OCI-M1 (cell line): ENCODE measurements at places on chromosomes 7 and 10.

DNA sequence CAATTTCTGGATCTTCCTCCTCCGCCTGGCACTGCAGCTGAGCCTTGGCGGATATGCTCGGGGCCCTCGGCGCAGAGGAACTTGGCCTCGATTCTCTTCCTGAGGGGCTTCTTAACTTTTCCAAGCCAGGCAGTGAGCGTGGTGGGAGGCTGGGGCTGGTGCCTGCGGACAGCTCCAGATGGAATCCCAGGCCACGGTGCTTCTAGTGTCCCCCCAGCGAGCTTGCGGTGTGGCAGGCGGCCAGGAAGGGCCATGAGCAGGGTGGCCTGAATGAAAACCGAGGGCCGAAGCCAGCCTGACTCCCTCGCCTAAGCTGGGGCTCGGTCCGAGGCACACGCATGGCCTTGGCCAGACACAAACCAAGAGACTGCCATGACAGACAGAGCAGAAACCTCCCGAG lies 31.3 kb downstream of the RCC1L start:
- DNase-seq = no peak

DNA sequence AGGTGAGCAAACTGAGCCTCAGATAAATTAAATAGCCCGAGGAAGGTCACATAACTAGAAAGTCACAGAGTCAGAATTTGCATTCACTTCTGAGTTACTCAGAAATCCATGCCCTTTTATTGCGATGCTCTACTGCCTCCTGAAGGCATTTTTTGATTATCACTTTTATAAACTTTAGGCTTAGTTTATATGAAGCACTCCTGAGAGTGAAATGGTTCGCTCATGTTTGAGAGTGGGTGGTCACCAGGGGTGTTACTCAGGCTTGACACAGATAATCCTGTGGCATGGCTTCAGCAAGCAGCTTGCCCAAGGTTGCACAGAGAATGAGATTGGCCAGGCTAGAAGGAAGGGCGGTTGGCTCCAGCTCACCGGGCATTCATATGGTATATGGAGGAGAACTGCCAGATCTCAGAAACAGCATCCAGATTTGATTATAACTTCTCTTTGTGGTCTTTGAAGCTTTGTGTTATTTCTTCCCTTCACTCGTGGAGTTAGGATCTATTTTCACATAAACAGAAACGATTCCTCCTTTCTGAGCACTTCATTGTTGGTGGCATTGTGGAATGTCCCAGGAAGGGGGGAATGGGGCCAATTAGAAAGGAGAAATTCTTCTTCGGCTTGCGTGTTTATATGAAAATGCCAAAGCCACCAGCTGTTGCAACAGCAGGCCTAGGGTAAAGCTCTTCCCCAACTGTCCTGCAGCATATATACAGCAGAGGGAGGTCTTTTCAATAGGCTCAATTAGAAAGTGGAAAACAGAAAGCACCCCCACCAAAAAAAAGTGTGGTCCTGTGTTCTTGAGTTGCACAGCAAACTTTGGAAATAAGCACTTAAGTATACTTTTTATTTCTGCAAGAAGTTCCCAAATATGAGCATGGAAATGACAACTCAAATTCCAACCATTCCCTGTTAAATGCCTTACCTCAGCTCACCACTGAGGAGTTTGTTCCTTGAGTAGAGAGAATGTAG lies 628.8 kb downstream of the SUGCT start:
- DNase-seq = peak; percentile 4

DNA sequence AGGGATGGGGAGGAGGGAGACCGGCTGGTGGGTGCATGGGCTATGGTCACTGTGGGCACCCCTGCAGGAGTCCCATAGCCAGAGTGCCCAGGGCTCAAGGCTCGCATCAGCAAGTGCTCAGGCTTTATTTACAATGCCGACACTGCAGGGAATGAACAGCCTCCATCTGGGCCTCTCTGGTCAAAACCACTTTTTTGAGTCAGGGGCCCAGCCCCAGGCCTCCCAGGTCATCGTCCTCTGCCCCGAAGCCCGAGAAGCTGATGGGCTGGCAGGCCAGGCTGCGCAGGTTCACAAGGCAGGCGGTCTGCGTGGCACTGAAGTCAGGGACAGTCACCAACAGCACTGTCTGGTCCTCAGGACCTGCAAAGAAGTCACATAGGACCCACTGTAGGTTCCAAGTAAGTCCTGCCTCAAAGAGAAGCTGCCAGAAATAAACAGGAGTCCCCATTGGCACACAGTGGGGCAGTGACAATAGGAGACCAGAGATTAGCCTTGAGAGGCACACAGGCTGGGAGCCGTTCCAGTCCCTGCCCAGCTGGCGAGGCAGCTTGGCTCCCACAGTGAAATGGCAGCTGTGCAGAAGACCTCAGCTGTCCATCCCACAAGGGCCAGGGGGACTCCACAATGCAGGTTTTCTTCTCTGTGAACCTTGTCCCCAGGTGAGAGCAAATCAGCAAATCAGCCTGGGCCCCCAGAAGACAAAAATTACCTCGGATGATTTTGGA lies 8.6 kb downstream of the POLD2 start:
- no peak for DNase-seq

GRCh38 chr10:71923138-71923692 lies 41.0 kb upstream of the CHST3 start:
- DNase-seq = no peak

- no peak for DNase-seq
These were observed 110.7 kb downstream of the RALA start for GRCh38 chr7:39733881-39734632.

GRCh38 chr10:60942788-60943315 lies 1.1 kb downstream of the RHOBTB1 start:
- DNase-seq = peak; percentile 82

DNA sequence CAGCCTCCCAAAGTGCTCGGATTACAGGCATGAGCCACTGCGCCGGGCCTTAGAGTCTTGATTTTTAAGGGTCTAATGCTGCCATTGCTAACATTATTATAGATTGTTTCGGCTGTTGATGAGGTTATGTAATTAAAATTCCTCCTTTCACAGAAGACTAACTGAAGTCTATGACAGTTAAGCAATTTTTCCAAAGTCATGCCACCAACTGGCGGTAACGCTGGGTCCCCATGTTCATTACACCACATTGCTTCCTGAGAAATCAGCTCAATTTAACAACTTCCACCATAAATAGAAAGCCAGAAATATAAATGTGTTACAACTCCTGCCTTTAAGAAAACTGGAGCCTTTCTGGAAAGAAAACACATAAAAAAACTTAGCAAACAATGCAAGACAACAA lies 3.5 kb downstream of the ERLIN1 start:
- DNase-seq = no peak

DNA sequence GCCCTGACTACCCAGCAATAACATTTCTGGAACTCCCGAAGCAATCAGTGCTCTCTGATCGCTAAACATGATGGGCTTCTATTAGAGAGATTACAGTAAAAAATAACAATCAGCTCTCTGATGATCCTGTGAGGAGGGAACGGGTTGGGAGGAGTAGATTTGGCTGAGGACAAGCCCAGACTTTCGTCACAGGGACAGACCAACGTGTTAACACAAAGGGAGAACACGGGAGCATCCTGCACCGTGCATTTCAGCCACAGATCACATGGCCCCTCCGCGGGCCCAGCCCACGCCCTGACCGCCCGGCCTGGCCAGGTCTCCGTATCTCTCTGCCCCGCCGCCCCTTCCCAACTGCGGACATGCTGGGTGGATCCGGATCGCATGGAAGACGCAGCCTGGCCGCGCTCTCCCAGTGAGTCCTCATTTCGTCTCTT lies 95.0 kb upstream of the AGBL3 start:
- DNase-seq = peak; percentile 35

DNA sequence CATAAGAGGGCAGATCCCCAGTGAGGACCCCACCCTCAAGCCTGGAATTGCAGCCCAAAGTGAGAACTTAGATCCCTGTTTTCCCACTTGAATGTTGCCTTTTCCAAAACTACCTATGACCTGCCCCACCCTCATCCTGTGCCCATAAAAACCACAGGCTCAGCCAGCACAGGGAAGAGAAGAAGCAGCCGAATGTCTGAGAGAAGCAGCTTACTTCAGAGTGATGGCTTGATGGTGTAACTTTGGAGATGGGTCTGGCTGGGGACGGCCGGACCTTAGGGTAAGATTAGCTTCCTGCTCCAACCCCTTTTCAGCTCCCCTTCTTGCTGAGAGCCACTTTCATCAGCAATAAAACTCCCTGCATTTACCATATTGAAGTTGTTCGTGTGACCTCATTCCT lies 5.7 kb downstream of the SLC25A40 start:
- no peak for DNase-seq

- DNase-seq = peak; percentile 96
These were observed 7.9 kb downstream of the ZNF22 start for GRCh38 chr10:45008524-45009161.

- no peak for DNase-seq
These were observed 5.1 kb downstream of the DPY19L1 start for GRCh38 chr7:35032166-35032565.

DNA sequence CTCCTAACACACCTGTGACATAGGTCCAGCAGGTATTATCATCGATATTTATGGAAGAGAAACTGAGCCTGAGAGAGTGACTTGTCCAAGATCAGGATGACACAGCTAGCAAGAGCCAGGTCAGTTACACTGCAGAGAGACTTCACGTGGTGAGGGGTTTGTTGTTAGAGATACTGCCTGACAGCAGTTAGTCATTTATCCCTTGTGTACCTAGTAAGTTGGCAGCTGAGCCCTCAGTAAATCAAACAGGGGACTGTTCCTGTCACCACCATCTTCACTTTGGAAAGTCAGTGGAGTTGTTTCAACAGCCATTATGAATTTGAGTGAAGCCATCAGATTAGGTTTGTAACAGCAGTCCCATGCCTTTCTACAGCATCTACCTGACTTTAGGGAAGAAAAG lies 87.5 kb upstream of the GATA3 start:
- DNase-seq = no peak

DNA sequence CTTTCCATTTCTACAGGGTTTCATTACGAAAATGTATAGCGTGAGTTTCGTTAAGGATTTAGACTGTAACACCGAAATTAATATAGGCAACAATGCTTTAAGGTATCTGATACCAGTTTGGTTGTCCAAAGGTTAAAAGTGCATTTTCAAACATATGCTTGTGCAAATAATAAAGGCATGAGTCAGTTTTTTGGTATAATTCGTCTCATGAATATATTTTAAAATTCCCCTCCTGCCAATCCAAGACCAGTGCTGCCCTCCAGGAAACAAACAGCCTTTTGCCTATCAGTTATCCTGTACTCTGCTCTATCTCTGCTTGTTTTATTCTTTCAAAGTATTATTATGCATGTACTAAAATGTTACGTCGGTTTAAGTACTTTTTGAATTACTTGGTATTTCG lies 2.0 kb downstream of the LCOR start:
- peak; percentile 65 for DNase-seq

- DNase-seq = no peak
These were observed 106.2 kb upstream of the CELF2 start for GRCh38 chr10:10911471-10911921.

DNA sequence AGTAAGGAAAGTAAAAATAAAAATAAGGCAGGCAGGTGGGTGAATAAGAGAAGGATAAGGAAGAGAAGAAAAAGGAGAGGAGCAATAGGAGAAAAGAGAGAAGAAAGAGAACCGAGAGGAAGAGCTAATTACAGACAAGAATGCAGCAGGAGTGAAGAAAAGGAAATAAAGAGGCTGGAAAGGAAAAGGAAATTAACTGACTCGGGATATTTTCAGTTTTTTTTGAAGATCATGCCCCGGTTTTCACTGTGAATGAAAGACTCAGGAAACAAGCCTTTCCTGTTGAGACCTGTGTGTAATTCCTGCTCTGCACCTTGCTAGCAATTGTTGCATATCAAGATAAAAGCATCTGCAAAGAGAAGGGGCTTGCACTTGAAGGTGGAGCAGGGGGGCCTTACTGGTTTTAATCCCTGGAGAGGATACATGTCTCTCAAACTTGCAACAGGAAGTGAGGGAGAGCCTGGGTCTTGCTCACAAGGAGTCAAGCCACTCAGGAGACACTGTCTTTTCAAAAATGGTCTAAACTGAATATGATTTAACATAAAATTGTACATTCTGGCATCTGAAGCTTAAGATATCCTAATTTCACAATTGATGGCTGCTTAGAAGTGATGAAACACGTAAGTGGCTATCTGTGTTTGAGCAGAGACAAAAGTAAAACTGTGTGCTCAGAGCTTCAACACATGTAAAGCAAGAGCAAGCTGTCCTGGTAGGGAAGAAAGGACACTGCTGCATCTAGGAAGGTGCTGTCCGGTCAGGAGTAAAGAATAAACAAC lies 157.6 kb downstream of the FAM107B start:
- DNase-seq = no peak

- DNase-seq = no peak
These were observed 15.4 kb downstream of the PAXIP1 start for GRCh38 chr7:154987571-154987970.

DNA sequence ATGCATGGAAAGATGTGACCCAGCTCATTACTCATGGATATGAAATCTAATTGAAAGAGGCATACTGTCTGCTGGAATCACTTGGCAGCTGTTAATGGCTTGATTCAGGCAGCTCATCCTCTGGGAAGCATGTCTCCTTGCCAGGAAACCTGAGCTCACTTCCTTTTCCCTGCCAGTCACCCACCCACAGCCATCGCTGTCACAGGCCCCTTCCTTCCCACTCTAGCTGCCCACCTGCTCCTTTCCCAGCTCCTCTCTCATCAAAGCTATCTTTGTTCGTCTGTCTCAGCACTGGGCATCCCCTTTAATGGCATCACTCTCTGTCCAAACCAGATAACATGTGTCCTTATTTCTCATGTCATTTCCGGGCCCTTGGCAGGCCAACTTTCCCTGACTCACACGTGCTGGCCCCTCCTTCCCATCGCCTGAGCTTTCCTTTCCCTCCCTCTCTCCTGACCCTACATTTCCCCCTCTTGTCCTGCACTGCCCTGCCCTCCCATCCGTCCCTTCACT lies 721.9 kb downstream of the TNS3 start:
- DNase-seq = no peak

DNA sequence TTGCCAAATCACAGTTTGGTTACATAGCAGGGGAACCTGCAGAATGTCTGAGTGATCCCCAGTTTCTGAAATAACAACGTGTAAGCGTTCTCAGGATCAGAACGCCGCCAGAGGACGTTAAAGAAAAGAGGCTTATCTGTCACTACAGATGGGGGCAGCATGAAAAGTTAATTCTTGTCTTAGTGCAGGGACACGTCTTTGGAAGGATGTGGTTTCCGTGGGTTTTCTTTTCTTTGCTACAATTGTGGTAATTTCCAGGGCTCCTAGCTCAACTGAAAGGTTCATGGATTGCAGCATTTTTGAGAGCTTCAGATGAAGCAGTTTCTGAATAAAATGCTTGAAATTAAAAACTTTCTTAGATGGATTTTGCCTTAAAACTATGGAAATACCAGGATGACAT lies 106.6 kb downstream of the PRKCQ start:
- DNase-seq = peak; percentile 98

DNA sequence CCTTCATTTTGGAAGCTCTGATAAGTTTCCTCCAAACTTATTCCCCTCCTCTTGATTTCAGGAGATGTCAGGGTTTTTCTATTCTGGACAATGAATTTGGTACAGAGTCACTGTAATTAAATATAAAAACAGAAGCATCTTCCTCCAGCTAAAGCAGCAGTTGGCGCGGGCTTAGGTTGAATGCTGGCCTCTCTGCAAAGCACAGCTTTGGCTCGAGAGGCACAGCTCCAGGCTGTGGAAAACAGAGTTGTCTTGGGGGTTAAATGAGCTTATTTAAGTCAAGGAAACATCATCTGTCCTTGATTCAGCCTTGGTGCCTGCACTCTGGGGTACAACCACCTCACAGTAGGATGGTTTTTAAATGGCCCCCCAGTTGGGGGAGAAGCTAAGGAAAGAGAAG lies 35.0 kb upstream of the PDCD4 start:
- no peak for DNase-seq

- no peak for DNase-seq
These were observed 43.1 kb downstream of the JAZF1 start for GRCh38 chr7:28137463-28137862.

GRCh38 chr10:5575482-5576153 lies 50.9 kb downstream of the CALML3 start:
- no peak for DNase-seq

GRCh38 chr7:4472728-4473127 lies 209.4 kb upstream of the FOXK1 start:
- no peak for DNase-seq
